Activated naive CD8-positive, alpha-beta T cell treated with anti-CD3 and anti-CD28 coated beads for 36 hours (primary cell): ENCODE measurements at places on chromosomes 3 and 15.

GRCh38 chr15:40769274-40770146 is at the start of gene C15orf62:
C15orf62 (plus strand) TSS chr15:40769980; CDS start chr15:40770496, 516 bp downstream.
- DNase-seq, result peak; percentile 83

DNA sequence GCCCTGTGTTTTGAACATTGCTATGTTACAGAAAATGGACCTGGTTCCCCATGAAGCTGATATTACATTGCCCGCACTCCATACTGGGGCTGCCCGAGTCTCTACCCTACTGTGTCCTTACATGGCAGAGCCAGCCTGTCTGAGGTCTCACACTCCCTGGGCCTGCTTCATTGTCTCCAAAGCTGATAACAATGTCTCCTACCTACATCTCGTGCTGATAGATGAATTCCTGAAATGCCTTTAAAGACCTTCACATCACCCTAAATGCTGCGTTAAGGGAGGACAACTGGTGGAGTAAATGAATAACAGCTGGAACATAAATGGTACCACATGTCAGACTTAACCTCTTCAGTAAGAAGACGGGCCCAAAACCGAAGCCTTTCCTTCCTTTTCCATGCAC is 62.9 kb upstream of the PTX3 start:
- no peak for DNase-seq

DNA sequence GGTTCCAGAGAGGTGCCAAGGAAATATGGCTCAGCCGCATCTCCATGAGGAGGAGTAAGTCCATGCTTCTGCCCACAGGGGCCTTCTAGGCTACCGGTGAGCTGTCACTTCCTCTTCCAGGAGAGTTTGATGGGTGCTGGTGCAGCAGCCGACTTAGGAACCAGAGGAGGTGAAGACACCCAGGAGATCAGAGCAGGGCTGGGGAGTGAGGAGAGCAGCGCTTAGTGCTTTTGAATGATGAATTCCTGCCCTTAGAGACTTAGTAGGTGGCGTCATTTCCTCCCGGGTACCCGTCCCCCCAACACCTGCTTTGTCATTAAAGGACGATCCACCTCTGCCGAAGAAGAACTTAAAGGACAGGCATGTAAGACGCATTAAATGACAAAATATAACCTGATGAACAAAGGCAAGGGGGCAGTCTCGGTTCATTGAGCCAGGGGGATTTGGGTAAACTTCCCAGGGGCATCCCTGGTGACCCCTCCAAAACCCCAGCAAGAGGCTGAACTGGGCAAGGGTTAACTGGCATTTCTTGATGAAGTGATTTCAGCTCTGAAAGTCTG is 67.6 kb downstream of the HES1 start:
- peak; percentile 5 for DNase-seq

GRCh38 chr15:64599716-64600115 is 139.3 kb downstream of the ZNF609 start:
- no peak for DNase-seq

GRCh38 chr3:29064085-29064484 is 216.8 kb upstream of the RBMS3 start:
- no peak for DNase-seq

GRCh38 chr15:100083572-100083971 is 258.2 kb downstream of the ADAMTS17 start:
- no peak for DNase-seq

GRCh38 chr15:27422997-27423396 is 452.0 kb downstream of the GABRG3 start:
- DNase-seq, result no peak

DNA sequence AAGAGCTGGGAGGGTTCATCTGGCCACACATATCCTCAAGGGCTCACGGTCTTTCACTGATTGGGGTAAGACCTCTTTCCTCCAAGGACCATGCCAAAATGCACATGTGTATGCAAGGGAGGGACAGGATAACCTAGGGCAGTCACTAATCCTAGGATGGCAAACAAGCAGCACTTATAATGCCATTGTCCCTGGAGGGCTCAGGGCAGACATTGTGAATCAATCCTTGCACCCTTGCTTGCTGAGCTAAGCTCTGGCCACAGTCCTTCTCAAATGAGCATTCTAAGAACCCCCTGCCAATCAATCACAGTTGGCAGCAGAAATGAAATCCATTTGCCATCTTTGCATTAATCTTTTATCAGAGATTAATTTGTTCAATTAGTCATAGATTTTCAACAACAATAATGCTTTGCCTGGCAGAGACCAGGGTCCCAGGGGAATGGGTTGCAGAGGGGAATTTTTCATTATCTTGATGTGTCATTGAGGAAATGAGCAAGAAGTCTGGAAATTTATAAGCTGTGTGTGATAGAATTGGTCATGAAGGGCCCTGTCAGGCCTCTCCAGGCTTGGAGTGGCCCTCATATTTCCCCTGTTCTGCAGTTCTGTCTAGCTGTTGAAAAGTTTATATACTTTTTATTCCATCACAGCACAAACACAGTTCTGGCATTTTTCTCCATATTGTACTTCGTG is 57.2 kb upstream of the KY start:
- DNase-seq, result no peak

DNA sequence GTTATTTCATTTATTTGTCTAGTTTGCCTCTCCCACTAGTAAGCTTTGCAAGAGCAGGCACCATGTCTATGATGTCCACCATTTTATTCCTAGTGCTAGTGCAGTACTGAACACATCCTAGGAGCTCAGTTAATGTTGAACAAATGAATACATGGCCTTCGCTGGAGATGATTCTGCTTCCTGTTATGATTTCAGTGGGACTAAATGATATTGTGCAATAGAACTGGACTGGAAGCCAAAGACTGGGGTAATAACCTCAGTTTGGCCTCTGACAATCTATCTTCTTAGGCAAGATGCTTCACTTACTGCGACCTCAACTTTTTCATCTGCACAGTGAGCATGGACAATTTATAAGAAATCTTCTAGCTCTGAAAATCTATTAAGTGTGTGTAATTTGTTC is 191.3 kb downstream of the ADAMTSL3 start:
- no peak for DNase-seq

DNA sequence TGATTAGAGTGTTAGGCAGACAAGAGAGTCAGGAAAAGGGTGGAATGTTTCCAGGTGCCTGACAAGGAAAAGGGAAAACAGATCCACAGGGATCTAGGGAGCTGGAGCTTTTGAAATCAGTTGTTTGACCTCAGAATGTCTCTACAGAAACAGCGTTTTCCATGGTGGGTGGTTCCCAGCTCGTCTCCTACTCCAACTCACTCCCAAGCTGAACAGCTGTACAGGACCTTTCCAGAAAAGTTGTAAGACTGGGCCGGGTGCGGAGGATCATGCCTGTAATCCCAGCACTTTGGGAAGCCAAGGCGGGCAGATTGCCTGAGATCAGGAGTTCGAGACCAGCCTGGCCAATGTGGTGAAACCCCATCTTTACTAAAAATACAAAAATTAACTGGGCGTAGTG is 55.7 kb upstream of the RYK start:
- no peak for DNase-seq

GRCh38 chr3:172142051-172142863 is 102.9 kb downstream of the FNDC3B start:
- DNase-seq, result no peak

GRCh38 chr3:54577313-54577712 is 350.5 kb downstream of the LRTM1 start:
- DNase-seq, result no peak

DNA sequence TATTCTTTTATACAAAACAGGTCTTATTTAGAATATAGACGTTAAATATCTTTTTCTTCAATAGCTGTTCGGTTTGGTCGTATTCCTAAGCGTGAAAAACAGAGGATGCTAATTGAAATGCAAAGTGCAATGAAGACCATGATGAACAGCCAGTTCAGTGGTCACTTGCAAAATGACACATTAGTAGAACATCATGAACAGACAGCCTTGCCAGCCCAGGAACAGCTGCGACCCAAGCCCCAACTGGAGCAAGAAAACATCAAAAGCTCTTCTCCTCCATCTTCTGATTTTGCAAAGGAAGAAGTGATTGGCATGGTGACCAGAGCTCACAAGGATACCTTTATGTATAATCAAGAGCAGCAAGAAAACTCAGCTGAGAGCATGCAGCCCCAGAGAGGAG is 16.8 kb downstream of the NR1D2 start:
- no peak for DNase-seq

- no peak for DNase-seq
Observed at GRCh38 chr3:53069422-53070068, 23.7 kb upstream of the SFMBT1 start.

GRCh38 chr3:55813268-55814097 is 326.4 kb upstream of the WNT5A start:
- DNase-seq, result no peak

GRCh38 chr15:93072411-93073394 is 16.3 kb downstream of the RGMA start:
- no peak for DNase-seq

GRCh38 chr3:34012102-34012461 is 213.7 kb downstream of the PDCD6IP start:
- no peak for DNase-seq

DNA sequence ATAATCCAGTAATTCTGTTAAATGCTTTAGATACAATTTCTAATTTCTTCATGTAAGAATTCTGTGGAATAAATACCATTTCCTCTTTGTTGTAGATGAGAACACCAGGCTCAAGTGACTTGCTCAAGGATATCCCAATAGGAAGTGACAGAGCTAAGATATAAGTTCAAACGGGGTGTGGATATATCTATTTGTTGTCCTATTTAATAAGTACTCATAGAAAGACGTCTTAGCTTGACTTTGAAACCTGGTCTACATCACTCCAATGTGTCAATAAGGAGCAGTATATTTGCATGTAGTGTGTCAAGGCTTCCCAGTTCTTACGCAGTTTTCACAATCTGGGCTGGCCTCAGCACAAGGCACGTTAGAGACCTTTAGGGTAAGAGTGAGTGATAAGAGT is 4.7 kb upstream of the GCSAM start:
- no peak for DNase-seq

DNA sequence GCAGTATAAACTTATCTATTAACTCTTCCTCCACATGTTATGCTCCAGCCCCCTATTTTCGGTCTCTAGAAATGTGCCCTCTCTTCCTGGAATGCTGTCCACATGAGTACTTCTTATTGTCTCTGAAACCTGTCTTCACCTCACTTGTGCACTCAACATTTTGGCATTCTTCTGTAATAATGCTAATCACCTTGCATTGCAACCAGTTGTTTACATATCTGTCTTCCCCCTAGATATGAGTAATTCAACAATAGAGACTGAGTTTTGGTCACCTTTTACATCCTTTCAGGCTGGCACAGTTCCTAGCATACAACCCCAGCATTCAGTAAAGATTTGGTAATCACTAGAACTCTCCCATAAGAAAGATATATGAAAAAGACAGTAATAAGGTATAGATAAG is 17.2 kb downstream of the CCDC80 start:
- no peak for DNase-seq

DNA sequence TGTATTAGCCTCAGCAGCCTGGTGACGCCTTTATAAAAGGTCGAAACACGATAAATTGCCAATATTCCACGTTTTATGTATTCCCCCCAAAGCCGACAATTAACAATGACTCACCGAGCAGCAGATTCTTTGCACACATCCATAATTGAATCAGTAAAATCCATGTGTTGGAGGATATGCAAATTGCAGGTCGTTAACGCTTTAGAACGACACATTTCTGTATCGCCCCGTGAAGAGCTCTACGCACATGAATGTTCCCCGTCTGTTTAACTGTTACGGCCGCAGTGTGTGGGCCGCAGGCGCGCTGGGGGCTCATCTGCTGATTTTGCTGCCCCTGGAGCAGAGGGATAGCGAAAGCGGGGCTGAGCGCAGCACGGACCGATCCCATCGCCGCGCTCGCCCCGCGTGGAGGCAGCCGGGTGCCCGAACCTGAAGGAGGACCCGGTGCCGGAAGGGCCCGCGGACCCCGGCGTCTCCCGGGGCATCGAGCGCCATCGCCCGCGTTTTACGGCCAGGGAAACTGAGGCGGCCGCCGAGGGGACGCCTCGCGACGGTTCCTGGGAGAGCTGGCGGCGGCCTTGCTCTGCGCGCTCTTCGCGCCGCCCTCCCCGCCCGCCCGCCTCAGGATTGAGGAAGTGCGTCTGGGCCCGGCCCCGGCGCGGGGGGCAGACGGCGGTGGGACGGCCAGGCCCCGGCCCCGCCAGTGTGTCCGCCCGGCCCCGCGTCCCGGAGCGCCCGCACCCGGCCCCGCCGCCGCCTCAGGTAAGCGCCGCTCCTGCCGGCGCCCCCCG is at the start of gene LRRK1:
Gene LRRK1, plus strand, starts transcription at position 668 of the 791 bp plus-strand sequence. CDS start 5,276 bp downstream, outside the sequence.
- DNase-seq, result peak; percentile 31

DNA sequence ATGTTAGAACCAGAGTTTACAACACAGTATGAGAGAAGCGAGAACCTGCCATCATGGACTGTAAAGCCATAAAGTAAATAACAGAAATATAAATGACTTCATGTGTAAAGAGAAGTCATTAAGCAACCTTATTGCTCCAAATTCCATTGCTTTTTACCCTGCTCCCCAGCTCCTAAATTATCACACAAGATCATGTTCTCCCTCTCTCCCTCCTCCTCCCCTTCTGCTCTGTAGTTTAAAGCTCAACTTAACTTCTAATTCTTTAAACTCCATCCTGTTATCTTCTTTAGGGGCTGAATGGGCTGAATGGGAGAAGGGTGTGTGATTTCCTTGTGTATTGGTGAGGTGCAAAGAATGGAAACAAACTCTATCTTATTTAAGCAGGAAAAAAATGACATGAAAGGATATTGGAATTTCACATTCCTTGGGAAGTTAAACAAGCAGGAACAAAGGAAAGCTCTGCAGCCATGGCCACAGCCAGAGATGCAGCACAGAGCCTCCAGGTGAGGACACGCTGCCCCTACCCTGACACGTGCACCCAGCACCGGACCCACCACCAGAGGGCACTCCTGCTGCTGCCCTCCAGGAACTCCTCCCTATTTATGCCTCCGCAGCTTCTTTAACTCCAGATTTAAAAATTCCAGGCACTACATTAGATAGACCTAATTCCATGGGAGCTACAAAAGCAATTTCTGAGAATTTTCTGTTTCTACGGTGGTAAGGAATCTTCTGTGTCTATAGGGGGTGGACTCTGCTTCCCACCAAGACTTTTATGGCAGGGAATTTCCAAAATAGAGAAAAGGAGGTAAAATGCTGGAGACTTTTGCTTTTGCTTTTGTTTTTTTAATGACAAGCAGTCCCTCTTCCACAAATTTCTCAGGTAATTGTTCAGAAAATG is 76.9 kb upstream of the ABI3BP start:
- peak; percentile 55 for DNase-seq

- no peak for DNase-seq
Observed at GRCh38 chr15:94749811-94750617, 518.7 kb downstream of the MCTP2 start.

DNA sequence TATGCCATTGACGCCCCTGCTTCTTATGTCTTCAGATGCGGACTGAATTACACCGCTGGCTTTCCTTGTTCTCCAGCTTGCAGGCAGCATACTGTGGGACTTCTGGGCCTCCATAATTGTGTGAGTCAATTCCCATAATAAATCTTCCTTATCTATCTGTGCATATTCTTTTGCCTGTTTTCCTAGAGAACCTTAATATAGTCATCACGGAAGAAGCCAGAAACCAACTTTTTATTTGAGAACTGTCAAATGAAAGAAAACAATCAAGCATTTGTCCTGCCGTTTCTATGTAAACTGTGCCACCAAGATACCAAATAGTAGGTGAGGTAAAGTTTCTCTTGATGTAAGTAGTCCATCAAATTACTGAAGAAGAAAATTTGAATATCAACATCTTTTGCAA is 51.8 kb upstream of the B3GALNT1 start:
- DNase-seq, result no peak
